ENCODE measurements at places on chromosomes 4 and X.

GRCh38 chr4:92346289-92346688, 42.5 kb downstream of the GRID2 start:
- no peak for DNase-seq

GRCh38 chr4:41257257-41257901, 651 bp downstream of the UCHL1 start:
- DNase-seq: peak; percentile 48

DNA sequence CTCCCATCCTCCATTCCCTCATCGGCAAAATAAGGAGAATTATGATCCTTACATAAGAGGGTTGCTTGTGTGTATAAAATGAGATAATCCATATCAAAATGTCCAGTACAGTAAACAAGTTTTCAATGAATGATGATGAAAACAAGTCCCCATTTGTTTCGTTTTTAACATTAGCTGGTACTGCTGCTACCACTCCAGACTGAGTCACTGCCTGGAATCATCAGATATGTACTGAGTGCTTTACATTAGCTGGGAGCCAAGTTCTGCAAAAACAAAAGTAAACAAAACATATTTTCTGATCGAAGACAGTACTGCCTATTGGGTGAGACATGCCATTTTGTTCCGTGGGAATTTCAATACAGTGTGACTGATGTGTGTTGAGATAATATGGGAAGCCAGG, 123.2 kb upstream of the IGFBP7 start:
- DNase-seq: no peak

DNA sequence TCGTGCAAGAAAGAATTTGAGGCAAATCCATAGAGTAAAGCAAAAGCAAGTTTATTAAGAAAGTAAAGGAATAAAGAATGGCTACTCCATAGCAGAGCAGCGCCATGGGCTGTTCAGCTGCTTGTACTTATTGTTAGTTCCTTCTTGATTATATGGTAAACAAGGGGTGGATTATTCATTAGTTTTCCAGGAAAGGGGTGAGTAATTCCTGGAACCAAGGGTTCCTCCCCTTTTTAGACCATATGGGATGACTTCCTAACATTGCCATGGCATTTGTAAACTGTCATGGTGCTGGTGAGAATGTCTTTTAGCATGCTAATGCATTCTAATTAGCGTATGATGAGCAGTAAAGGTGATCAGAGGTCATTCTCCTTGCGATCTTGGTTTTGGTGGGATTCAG, 23.5 kb upstream of the CEP135 start:
- DNase-seq: no peak

- no peak for DNase-seq
Observed at GRCh38 chr4:156888762-156889161, 82.8 kb downstream of the PDGFC start.

- no peak for DNase-seq
Observed at GRCh38 chrX:69015564-69016292, 149.5 kb downstream of the PJA1 start.

DNA sequence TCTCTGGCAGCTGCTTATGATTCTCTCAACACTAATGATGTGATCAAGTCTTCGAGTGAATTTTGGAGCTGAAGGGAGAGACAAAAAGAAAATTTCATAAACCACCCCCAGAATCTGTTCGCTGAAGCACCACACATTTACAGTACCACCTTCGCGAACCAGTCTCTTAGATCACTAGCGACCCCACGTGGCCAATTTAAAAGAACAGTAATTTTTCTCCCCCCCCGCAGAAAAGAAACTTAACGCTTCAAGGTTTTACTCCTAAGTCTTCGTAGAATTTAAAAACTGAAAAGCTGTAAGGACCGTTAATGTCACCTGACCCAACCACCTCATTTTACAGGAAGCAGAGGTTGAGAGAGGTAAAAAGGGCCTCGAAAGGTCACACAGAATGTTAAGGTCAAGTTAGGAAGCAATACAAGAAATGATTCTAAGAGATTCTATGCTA, 187.5 kb downstream of the QDPR start:
- DNase-seq: no peak

GRCh38 chr4:148854203-148854602, 412.0 kb upstream of the NR3C2 start:
- DNase-seq: no peak

DNA sequence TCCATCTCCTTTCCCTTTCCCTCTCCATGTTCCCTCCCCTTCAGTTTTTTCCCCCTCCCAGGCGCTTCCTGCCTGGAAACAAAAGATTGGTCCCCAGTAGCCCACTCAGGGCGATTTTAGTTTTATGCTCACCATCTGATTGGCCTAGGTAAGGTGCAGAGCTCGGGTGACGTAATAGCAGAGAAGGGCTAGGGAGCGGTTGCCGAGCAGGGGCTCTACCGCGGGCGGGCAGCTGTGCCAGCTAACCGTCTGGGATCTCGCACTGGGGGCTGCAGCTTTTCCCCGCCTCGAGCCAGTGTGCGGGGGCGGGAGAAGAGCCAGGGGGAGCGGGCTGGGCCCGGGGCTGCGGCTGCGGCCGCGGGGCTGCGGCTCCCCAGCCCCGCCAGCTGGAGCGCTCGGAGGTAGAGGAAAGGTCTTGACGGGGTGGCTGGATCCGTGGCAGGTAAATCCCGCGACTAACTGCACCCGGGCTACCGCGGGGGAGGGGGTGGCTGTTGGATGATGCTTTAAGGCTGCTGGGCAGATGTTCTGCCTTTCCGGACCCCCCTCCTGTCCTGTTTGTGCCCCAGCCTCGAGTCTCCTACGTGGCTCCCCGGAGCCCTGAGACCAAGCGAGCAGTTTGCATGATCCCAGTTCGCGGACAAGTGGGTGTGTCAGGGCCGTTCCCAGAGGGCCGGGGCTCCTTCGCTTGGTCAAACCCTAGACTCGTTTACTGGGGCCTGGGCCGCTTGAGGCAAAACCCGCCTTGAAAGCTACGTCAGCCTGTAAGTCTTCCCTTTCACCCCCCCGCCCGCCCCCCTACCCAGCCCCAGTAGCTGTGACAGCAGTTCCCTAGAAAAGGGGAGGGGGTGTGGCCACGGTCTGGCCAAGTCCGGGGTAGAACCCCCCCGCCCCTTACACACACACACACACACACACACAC, at the start of gene PAK3:
PAK3 (plus strand) TSS at position 218 of the 922 bp plus-strand sequence. CDS start 26,913 bp downstream, outside the sequence.
- no peak for DNase-seq

DNA sequence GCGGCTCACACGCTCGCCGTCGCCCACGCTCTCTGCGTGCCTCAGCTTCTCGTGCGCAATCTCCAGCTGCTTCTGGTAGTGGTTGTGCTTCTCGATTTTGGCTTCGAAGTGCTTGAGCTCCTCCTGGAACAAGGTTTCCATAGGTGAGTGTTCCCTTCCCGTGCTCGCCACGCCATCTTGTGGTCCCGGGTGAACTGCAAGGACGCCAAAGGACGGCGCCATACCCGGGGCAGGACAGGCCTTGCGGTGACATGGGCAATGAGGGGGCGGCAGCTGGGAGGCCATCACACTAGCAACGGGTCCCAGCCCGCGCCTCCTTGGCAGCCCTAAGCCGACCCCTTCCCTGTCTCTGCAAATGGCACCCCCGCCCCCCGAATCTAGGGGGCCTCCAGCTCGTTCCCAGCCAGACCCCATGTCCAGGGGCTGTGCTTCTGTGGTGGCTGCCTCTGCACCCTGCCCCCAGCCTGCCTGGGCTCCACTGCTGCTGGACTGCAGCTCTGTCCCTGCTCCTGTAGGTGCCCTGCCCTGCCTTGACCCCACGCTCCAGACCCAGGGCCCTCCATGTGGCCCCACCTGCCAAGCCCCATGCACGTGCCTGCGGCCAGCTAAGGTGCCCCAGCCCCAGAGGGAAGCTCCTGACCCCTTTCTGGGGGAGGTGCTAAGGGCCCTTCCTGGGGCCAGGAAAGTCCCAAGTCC, 17.3 kb downstream of the LRPAP1 start:
- DNase-seq: no peak

DNA sequence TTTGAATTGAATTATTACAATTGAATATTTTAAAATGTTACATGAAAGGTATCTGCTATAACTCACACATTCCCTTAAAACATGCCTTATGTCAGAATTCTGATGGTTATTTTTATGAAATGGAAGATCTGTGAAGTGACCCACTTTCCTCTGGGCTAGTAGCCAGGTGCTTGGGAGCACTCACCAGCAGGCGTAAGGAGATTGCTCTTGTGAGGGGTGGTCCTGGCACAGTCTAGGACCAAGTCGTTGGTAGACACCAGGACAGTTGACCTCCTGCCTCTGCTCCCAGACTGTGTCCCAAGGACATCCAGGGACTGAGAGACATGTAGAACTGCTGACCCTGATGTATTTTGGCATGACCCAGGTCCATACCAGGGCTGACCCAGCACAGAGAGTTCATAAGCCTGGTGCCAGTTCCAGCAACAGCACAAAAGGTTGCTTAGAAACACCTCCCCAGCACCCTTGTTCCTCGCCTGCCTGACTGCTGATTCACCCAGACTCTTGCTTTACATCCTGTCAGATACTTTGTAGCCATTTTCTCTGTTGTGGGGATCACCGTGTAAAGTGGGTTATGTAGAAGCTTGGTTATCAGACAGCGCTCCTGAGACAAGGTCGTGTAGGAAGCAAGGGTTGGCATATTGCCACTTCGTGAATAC, 48.5 kb downstream of the NELFA start:
- no peak for DNase-seq

- DNase-seq: no peak
Observed at GRCh38 chr4:11566444-11567022, 137.8 kb upstream of the HS3ST1 start.

DNA sequence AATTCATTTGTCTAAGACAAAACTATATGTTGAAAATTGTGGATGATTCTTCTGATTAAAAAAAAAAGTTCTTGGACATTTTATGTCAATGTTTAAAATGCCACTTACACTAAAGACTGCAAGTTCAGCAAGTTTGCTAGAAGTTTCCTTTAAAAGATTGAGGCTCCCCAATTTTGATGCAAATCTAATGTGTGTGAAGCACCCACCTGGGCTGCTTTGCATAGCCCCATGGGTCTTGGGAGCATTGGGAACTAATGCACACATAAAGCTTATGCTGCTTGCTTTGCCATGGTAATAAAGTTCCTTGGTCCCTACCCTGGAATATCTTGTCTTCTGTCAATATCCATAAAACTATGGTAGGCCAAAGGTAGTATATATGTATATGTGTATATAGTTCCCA, 725.9 kb upstream of the GRID2 start:
- no peak for DNase-seq

GRCh38 chr4:168336837-168337549, 18.4 kb upstream of the DDX60 start:
- DNase-seq: no peak

DNA sequence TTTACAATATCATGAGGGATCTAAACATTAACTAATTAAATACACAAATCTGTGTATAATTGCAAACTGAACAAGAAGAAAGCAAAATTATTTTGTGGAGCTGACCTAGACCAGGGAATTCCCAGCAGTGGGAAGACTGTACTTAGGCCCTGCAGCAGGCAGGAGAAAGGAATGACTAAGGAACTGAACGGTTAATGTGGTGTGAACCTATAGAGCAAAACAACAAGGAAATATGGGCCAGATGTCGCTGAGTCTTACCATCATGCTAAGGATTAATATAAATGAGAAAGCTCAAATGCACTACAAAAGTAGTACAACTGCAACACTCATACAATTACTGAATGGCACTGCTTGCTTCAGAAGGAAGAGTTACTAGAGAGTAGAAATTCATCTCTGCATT, 120.3 kb upstream of the ATXN3L start:
- no peak for DNase-seq

DNA sequence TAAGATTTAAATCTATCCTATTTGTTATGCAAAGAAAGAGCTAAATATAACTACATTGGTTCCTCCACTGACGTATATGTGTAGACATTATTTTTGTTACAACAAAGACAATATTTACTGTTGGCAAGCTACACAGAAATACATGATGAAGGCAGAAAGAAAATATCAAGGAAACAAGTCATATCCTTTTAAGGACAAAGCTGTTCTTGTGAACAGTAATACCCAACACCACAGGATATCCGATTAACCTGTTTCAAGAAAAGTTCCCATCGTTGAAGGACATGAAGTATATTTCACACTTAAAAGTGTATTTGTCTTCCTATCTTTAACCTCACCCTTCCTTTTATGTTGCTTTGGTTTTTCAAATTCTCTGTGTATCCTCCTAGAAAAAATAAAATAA, 235.8 kb upstream of the AADAT start:
- no peak for DNase-seq

DNA sequence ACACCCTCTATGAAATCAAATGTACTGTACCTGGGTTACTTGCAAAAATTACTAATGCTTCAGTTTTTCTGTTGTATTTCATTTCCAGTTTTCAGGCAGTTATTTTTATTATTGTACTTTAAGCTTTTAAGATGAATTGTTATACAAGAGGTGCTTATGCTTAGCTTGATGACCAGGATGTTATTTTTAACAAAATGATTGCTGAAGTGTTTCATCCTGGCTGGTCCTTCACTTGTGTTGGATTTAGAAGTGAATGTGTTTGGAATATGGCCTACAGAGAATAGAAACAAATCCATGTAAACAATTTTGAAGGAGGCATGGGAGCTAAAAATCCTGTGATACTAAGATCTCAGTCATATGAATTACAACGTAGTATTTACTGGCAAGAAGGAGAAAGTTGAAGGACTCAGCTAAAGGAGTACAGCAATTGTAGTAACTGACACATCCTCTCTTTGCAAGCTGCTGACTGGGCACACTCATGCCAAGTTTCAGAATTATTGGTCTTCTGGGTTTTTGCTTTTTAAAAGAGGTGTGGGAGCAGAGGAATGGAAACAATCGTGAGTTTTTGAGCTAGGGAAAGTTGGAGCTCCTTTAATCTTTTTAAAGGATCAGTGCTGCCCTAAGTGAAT, 9.2 kb downstream of the UBE2A start:
- no peak for DNase-seq

GRCh38 chr4:42488554-42488953, 91.3 kb downstream of the SHISA3 start:
- DNase-seq: no peak

GRCh38 chrX:24023972-24024669, 2.9 kb downstream of the KLHL15 start:
- DNase-seq: no peak

GRCh38 chr4:142952821-142953580, 106.9 kb upstream of the INPP4B start:
- no peak for DNase-seq

DNA sequence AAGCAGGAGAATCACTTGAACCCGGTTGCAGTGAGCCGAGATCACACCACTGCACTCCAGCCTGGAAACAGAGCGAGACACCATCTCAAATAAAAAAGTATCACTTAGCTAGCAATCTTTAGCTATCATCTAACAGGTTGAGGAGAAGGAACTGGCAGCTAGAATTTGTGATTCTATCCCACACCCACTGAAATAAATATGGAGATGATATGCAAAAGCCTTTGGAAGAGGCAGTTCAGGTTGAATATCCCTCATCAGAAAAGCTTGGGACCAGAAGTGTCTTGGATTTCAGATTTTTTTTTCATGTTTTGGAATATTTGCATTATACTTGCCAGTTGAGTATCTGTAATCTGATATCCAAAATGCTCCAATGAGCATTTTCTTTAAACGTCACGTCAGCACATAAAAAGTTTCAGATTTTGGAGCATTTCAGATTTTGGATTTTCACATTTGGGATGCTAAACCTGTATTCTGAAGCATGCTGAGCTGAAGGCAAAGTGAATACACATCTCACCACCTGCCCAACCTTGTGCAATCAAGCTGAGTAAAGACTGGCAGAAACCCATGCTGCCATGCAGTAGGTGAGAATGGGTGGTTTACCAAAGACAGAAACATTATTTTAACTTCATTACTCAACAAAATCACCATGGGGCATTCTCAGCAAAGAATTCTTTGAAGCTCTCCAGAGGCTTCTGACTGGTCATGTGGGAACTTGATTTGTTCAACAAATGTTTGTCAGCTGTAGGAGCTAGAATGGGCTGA, 159.3 kb downstream of the SH3KBP1 start:
- no peak for DNase-seq
